ENCODE measurements at places on chromosomes 7 and 10. TPM values are rescaled to one million over a fixed set of nuclear protein-coding genes. Genes with fewer than 3 reads are reported as not detected.

Gene LAMB1
- 172 TPM for total RNA-seq

Gene SAMD9
- 7.5 TPM for total RNA-seq

Gene KIAA1549
- total RNA-seq = 1.2 TPM

Gene RASA4
- 113 TPM for total RNA-seq

Gene ALKBH4
- 26.7 TPM for total RNA-seq

Gene CARD11
- 0.14 TPM for total RNA-seq

Gene PHYH
- 39.9 TPM for total RNA-seq

Gene GIMAP5
- total RNA-seq = 17.2 TPM

Gene SPDYE5
- total RNA-seq = not detected

Gene PKD1L1
- 0.71 TPM for total RNA-seq

Gene TACC2
- total RNA-seq = 64.2 TPM

Data from sigmoid colon (tissue), 7 donors.